Gastroesophageal sphincter (tissue), 4 donors: ENCODE measurements at places on chromosomes 3 and 15. TPM values are rescaled to one million over a fixed set of nuclear protein-coding genes. Genes with fewer than 3 reads are reported as not detected.

GRCh38 chr3:20080956-20081554 lies 40.8 kb downstream of the KAT2B start:
- ATAC-seq = peak; percentile 83

Gene CILP
- total RNA-seq = 43.7 TPM

DNA sequence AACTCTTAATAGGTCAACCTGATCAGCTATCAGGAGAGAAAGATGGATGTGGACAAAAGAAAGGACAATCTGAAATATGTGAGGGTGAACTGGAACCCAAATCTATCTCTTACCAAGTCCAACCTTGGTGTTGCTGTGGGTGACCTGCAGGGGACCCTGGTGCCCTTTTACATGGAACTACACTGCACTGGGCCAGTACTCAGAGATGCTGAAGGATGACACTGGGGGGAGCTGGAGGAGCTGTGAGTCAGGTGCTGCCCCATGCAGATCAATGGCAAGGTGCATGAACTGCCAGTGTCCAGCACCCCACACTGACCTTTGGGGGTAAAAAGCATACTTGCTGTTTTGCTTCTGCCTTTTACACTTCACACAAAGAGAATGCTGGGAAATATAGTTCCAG lies 55.6 kb upstream of the TBC1D5 start:
- no peak for ATAC-seq

Gene PIGZ
- total RNA-seq = 15.3 TPM

- no peak for ATAC-seq
Measured at GRCh38 chr15:65651831-65652749, 30.4 kb downstream of the SLC24A1 start.

DNA sequence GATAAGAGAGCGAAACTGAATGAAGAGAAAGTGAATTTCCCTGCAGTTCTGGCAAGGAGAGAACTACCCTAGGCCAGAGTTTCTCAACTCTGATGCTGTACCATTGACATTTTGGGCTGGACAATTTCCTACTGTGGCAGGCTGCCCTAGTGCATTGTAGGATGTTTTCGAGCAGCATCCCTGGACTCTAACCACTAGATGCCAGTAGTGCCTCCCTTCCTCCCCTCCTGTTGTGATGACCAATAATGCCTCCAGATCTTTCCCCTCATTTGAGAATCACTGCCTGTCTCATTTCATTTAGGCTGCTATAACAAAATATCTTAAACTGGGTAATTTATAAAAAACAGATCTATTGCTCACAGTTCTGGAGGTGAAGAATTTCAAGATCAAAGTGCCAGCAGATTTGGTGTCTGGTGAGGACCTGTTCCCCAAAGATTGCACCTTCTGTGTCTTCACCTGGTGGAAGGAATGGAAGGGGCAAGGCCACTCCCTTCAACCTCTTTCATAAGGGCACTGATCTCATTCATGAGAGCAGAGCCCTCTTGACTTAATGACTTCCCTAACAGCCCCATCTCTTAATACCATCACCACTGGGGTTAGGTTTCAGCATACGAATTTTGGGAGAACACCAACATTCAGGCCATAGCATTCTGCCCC lies 188.9 kb upstream of the MEIS2 start:
- ATAC-seq = no peak

DNA sequence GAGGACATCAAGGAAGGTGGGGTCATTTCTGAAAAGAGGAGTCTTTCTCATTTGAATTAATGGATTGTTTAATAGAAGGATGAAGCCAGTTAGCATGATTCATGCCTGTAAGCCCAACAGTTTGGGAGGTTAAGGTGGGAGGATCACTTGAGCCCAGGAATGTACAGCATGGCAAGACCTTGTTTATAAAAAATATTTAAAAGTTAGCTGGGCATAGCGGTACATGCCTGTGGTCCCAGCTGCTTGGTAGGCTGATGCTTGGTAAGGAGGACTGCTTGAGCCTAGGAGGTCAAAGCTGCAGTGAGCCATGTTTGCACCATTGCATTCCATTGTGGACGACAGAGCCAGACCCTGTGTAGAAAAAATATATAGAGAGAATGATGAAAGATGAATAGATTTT lies 165.5 kb downstream of the ALCAM start:
- no peak for ATAC-seq

DNA sequence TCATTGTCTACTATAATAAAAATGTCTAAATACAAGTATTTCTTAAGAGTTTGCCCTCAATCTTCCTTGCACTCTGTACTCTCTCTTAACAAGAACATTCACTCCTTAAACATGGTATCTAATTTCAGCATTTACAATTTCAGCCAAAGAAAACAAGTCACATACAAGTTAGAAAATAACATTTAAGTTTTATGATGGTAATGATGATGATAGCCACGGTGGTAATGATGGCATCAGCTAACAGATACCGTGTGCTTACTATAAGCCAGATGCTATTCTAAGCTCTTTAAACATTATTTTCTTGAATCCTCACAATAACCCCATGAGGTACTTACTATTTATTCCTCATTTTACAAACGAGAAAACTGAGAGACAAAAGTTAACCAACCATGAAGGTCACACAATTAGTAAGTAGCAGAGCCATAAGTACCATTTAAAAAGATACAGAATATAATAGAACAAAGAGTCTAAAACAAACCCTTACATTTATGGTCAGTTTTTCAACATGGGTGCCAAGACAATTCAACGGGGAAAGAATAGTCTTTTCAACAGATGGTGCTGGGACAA lies 7.4 kb downstream of the SPICE1 start:
- no peak for ATAC-seq

GRCh38 chr3:179860275-179861107 lies 176.2 kb downstream of the PEX5L start:
- ATAC-seq = no peak

Gene TRIM42
- not detected for total RNA-seq

- no peak for ATAC-seq
Measured at GRCh38 chr15:27222479-27222878, 251.5 kb downstream of the GABRG3 start.

Gene SUCNR1
- total RNA-seq = 0.74 TPM

Gene CCDC39
- not detected for total RNA-seq

Gene SI
- total RNA-seq = not detected

GRCh38 chr3:13424141-13424844 lies 4.2 kb upstream of the NUP210 start:
- no peak for ATAC-seq

GRCh38 chr3:69926385-69926784 lies 73.1 kb upstream of the SAMMSON start:
- ATAC-seq = no peak

- no peak for ATAC-seq
Measured at GRCh38 chr3:110811050-110811449, 260.6 kb upstream of the NECTIN3 start.

Gene CPA3
- 18.6 TPM for total RNA-seq

Gene PIGB
- total RNA-seq = 7.0 TPM

DNA sequence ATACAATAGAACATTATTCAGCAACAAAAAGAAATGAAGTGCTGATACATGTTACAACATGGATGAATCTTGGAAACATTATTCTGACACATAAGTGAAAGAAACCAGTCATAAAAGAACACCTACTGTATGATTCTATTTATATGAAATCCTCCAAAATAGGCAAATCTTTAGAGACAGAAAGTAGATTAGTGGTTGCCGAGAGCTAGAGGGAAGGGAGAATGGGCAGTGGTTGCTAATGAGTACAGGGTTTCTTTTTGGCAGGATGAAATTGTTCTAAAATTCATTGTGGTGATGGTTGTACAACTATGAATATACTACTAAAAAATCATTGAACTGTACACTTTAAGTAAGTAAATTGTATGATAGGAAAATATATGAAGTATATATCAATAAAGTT lies 6.3 kb upstream of the LRRC58 start:
- no peak for ATAC-seq

DNA sequence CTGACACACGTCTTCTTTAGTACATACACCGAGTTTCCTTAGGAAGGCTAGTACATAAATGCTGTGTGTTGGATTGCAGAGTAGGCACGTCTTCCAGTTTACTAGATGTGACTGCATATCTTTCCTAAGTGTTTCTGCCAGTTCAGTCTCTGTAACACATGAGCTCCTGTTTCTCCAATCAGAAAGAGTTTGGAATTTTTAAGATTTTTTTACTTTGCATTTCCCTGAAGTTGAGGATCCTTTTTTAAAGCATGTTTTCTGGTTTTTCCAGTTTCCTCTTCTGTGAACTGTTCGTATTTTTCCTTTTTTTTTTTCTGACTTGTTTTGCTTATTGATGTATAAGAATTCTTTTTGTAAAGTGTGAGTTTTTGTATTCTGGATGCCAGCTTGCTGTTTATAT lies 7.5 kb upstream of the POLR2M start:
- no peak for ATAC-seq

GRCh38 chr15:71469413-71469812 lies 340.9 kb upstream of the NR2E3 start:
- ATAC-seq = no peak

Gene SNTN
- total RNA-seq = not detected

Gene ADAMTS9
- total RNA-seq = 53.8 TPM

- ATAC-seq = no peak
Measured at GRCh38 chr15:83077491-83078230, 10.6 kb upstream of the BTBD1 start.

Gene NR2E3
- total RNA-seq = not detected

GRCh38 chr3:122621112-122621511 lies 43.7 kb downstream of the PARP15 start:
- ATAC-seq = no peak

GRCh38 chr15:59596640-59597039 lies 14.9 kb upstream of the GCNT3 start:
- ATAC-seq = no peak
